ENCODE measurements at places on chromosomes 13 and 19.

- peak; percentile 77 for DNase-seq
Measured at GRCh38 chr13:74930402-74931165, 551.4 kb downstream of the TBC1D4 start.

DNA sequence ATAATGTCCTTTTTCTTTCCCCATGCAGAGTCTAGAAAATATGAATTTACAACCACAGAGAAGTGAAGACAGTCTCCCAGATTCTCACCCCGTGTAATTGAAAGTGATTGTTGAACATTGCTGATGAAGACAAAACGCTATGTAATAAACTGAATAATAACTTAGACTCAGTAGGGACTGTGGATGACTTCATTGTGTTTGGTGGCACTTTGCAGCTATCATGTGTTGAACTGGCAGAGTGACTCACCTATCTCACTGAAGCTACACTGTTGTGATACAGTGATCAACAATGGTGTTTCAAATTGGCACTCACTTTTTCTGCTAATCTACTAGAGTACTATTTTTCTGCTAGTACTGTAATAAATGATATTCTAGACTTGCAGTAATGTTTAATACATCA, 261.3 kb downstream of the DACH1 start:
- no peak for DNase-seq

- DNase-seq: peak; percentile 7
Measured at GRCh38 chr13:39281539-39282150, 243.4 kb downstream of the NHLRC3 start.

GRCh38 chr13:105567951-105568525, 967.4 kb downstream of the EFNB2 start:
- DNase-seq: no peak

DNA sequence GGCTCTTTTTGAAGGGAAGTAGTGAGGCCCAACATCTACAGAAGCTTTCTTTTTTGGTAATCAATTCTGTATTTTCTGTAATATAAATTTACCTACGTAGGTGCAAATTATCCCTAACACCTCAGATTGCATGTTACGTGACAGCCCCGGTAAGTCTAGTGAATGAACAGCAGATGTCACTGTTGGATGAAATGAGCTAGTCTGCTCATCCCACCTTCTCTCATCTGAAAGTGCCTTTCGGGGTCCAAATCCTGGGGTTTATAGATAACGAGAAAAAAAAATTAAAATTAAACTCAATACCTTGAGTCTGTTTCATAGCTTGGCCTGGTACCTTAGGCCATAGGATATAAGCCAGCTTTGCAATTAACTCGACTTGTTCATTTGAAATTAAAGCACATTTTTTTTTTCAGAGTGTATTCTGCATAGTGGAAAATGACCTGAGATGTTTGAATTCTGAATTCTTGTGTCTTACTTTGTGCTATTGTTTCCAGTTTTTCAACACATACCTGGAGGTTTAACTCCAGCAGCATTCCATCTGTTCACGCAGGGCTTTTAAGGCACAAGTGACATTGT, 548.2 kb downstream of the GPC5 start:
- peak; percentile 3 for DNase-seq

- DNase-seq: peak; percentile 51
Measured at GRCh38 chr19:45440873-45441654, 17.3 kb upstream of the ERCC1 start.

GRCh38 chr13:98144027-98144741, 1.3 kb downstream of the FARP1 start:
- peak; percentile 60 for DNase-seq

GRCh38 chr13:67438465-67438864, 208.3 kb upstream of the PCDH9 start:
- DNase-seq: no peak

GRCh38 chr19:49398001-49398615, 10.1 kb downstream of the KASH5 start:
- DNase-seq: no peak

DNA sequence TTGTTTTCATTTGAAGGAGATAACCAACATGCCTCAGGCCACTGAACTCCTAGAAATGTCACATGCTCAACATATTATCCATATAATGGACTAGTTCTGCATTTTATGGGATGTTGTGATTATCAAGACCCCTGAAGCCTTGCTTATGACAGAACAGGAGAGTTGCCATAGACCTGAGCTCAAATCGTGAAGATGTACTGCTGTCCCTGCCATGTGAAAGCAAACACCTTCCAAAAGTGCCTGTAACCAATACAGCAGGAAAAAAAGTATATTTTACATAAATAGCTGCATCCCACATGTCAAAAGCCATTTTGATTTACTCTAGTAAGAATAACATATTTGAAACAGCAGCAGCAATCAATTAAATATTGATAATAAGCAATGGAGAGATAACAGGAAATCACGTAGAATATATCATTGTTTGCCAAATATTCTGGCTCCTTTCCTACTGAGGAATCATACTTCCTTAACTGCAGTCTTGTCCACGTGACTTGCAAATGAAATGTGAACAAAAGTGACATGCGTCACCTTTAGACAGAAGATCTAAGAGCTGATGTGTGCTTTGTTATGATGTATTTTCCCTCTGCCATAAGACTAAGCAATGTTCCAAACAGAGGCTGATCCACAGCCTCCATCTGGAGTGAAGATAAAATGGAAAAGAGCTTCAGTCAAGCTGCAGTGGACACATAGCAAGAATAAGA, 33.5 kb downstream of the SLC25A30 start:
- DNase-seq: no peak

DNA sequence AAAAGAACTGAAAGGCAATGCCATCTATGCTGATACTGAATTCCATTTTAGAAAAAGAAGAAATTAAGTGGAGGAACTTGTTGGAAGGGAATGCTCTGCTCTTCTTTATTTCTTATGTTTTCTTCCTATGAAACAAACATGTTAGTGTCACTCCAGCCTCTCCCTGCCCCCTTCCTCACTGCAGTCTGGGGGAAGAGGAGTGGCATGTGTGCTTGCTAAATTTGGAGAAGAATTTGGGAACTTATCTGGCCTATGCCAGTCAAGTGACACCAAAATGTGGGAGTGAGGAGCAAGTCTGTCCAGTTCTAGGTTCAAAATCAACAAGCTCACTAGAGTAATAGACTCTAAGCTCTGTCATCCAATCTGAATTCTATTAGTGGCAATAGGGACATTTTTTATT, 214.6 kb downstream of the RBM26 start:
- no peak for DNase-seq

DNA sequence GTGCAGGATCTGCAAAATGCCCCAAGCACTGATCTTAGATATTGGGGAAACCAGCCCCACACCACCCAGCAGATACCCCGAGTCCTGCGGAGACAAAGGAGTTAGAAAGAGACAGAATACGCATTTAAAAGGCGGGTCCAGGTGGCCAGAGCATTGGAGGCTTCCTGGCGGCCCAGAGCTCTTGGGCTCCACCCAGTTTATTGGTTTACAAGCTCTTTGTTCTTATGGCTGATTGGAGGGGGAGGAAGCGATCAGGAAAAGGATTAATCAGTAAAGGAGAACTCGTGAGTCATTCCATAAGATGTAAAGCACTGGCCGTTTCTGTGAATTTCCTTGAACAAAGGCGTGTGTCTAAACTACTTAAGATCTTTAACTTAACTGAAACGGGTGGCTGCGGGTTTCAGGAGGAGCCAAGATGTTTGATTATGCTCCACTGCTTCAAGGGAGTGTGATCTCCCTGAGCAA, 926 bp downstream of the ZNF587 start:
- DNase-seq: peak; percentile 48

DNA sequence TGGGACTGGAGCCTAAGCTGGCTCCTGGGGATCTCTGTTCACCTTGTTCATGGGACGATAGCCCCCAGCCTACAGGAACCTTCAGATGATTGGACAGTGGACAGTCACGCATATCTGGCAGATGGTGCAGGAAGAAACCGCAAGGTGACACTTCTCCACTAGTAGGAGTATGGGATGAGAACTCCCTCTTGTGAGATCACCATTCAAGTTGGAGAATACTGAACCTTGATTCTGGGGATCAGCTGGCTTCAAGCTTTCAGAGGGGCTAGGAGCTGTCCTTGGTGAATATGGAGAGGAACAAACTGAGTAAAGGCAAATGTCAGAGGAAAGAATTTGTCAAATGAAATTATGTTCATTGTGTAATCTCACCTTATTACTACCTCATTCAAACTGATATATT, 204.5 kb downstream of the PDS5B start:
- DNase-seq: no peak

DNA sequence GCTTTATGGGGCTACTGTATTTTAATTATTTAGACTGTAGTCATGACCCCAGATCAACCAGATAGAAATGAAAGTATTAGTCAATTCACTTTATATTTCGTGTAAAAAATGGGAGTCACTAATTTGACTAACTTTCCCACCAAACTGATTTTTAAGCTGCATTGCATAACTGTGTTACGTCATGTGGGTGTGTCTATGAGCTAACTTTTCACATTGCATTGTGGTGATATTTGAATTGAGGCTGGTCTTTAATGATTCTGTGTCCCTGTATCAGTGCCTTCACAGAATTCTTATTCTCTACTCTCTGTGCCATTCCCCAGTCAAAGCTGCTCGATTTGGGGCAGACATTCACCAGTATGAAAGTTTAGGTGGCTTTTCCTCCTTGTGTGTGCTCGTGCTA, 172.7 kb upstream of the MAB21L1 start:
- DNase-seq: peak; percentile 32

- DNase-seq: no peak
Measured at GRCh38 chr19:33564836-33565338, 43.3 kb upstream of the PEPD start.

GRCh38 chr13:80705371-80706163, 364.6 kb upstream of the SPRY2 start:
- DNase-seq: no peak

DNA sequence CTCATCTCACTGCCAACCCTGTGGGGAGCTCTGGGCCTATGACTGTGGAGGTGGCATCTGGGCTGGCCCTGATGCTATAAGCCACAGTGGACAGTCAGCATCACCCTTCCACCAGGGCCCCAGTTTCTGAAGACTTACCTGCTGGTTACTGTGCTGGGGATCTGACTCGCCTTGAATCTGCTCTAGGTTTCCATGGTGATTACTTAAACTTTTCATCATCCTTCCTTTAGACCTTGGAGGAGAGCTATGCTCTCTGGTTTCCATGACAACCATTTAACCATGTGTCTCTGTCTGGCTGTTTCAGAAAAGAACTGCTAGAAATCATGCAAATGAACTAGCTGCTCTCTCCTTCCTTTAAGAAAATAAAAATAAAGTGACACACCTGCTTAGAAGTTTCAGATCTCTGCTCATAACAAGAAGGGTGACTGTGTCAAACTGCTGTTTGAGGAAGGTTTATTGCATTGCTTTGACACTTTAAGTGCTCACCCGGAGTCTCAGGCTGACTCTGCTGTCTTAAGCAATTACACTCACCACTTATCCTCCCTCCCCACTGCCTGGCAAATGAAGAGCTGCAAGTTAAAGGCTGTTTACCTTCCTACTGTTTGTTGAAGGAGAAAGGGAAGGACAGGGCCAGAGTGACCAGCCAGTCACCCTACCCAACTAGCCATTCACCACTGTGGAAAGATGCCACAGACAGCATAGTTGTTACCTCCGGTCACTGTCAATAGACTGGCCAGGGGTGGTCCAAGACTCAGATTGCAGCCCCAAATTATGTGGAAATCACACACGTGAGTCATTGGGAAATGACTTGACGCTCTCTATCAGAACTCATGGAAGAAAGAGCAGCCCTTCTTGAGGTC, 87.6 kb downstream of the HSPH1 start:
- peak; percentile 52 for DNase-seq

GRCh38 chr19:40279761-40280607, 5.2 kb downstream of the AKT2 start:
- DNase-seq: no peak

- DNase-seq: no peak
Measured at GRCh38 chr19:18496980-18497256, 25.0 kb downstream of the ELL start.

- DNase-seq: peak; percentile 39
Measured at GRCh38 chr19:3698974-3699740, 1.1 kb downstream of the PIP5K1C start.

GRCh38 chr19:10339380-10339960, at the start of gene ICAM3:
TSS of gene ICAM3 (minus strand) at chr19:10339624. CDS start at chr19:10339614, 10 bp downstream.
- DNase-seq: no peak

GRCh38 chr13:93727211-93728141, 500.9 kb downstream of the GPC6 start:
- DNase-seq: peak; percentile 86

GRCh38 chr19:11434703-11435056, 241 bp downstream of the ODAD3 start:
- no peak for DNase-seq

GRCh38 chr13:78576261-78576660, 27.1 kb downstream of the POU4F1 start:
- DNase-seq: no peak

DNA sequence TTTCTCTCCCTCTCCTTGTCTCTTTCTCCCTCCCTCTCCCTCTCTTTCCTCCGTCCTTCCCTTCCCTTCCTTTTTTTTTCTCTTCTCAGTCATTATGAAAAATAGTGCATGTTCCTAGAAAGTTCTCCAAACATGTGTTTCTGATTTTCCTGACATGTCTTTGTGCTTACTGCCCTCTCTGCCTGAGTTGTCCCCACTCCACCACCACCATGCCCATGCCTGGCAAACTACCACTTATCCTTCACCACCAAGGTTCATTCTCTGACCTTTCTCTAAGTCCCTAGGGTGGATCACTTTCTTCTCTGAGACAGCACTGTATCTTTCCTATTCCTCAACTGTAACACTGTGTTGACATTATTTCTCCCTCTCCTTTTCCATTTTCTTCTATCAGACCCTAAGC, 98.2 kb downstream of the LACC1 start:
- DNase-seq: no peak

- no peak for DNase-seq
Measured at GRCh38 chr13:83386609-83387008, 495.7 kb downstream of the SLITRK1 start.

DNA sequence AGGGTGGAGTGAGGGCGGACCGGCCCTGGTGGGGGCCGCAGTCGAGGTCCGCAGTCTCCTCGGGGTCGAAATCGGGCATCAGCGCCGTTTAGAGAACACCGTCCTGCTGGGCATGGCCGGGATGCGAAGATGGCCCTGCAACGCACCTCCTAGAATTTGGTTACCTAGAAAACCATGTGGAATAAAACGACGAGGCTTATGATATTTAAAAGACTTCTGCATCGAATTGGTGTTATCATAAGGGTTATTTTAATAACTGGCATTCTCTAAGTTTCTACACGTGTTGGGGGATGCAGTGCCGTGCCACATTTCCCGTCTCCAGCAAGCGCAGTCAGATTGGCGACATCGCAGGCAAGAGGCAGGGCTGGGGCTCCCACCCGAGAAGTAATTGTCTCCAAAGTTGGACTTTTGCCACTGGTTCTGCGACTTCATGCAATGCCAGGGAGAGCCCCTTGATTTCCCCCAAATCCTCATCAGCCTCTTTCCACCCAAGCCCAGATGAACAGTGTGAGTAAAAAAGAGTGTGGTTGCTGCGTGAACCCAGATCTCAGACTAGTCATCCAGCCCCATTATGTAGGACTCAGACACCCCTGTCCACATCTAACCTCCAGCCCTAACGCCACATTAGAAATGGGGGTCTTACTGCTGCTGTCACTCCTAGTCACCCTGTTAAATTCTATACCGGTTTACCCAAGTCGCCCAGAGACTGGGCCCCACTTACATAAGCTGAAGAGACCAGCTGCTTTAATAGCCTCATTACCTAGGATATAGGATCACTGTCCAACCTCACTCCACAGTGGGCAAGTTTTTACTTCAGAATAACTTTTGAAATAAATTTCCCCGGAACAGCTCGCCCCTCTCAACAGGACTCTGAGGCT, 571 bp upstream of the DHRS12 start:
- no peak for DNase-seq

GRCh38 chr19:21691661-21692060, 75.7 kb downstream of the ZNF100 start:
- no peak for DNase-seq

Measured in fibroblast of skin of right quadriceps (primary cell).